ENCODE measurements at places on chromosomes 3 and 15.
A peak's percentile ranks its signal among the peaks of the same experiment; 100 is the strongest.

GRCh38 chr3:37997791-37998370, 7.3 kb downstream of the VILL start:
- DNase-seq = no peak

GRCh38 chr15:74431116-74431515, 2.6 kb downstream of the SEMA7A start:
- DNase-seq = no peak

DNA sequence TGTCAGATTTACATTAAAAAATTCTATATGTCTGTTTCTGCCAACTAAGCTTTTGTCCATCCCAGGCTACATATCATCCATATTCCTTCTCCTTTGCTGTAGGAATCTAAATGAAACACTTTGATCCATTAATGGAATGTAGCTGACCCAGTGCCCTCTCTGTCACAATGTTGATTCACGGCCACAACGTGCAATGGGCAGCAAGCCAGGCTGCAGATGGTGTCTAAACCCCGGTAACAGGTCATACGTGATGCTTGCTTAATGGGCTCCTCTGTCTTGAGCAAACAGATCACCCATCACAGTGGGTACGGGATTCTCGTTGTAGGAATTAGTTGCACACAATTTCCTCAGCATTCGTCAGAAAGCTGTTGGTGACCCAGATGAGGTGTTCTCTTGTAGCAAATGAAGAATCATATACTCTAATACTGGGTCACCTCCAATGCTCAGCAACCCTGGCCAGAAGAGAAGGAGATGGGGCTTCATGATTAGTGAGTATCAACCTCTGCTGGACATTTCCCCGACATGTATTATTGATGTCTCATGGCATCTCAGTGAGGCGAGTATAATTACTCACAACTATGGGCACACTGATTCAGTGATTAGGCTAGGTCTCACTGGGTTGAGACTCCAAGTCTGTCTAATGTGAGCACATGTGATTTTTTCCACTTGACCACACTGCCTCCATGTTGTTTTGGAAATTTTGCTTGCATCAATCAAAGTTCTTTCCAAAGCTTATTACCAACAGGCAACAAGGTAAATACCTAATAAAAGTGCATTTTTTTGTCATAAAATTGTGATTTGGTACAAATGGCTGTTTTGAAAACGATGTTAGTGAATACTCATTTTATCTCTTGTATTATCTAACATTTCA, 12.9 kb upstream of the DCBLD2 start:
- no peak for DNase-seq

- DNase-seq = peak; percentile 43
These were observed 35.8 kb upstream of the ABHD2 start for GRCh38 chr15:89052474-89052873.

- peak; percentile 3 for DNase-seq
These were observed 25.2 kb downstream of the GOLGA6D start for GRCh38 chr15:75307778-75308390.

DNA sequence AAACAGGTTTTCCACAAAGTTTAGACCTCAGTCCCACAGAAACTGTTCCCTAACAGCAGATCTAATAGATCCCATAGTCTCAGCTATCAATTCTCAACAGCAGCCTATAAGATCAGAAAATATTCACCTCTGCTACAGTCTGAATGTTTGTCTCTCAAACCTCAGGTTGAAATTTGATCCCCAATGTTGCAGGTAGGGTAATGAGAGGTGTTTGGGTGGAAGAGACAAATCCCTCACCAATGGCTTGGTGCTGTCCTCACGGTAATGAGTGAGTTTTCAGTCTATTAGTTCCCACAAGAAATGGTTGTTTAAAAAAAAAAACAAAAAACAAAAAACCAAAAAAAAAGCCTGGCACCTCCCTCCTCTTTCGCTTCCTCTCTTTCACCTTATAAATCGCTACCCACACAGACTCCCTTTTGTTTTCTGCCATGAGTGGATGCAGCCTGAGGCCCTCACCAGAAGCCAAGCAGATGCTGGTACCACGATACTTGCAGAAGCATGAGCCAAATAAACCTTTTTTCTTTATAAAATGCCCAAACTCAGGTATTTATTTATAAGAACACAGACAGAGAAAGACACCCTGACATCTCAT, 14.2 kb downstream of the ZNF280D start:
- no peak for DNase-seq

DNA sequence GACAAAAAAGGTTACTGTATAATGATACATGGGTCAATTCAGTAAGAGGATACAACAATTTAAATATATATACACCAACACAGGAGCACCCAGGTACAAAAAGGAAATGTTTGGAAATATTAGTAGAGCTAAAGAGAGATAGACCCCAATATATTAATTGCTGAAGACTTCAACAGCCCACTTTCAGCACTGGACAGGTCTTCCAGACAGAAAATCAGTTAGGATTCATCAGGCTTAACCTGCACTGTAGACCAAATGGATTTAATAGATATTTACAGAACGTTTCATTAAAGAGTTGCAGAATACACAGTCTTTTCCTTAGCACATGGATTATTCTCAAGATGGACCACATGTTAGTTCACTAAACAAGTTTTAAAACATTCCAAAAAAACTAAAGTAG, 845.9 kb upstream of the GBE1 start:
- DNase-seq = no peak

DNA sequence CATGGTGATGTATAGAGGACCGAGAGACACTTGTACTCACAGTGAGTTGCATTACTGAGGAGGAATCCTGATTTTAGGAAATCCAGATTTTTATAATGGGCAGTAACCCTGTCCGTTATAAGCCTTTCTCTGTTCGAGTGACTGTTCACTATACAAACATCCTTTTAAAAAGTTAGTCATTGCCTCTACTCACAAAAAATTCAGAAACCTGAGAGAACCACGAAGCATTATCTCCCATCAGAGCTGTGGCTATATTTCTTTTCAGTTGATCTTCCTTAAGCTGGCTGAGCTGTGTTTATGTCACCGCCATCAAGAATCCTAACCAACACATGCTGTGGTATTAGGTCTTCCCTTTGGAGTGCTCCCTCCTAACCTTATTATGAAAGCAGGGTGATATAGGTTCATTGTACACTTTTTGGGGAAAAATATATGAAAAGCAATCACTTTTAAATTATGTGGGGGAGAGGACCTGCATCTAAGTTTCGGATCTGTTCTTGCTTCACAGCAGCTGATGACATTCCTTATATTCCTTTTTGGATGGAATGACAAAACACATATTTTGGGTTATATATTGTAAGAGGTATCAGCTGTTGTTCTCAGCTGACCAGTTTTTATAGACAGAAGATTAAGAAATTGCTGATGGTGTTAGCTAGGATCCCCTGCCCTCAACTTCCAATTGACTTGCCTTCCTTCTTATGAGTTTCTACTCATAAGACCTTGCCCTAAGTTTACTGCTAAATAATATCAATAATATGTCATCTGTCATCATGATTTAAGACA, 465.9 kb upstream of the RASGRP1 start:
- no peak for DNase-seq

GRCh38 chr3:47266709-47267489, 15.7 kb downstream of the KIF9 start:
- peak; percentile 83 for DNase-seq

DNA sequence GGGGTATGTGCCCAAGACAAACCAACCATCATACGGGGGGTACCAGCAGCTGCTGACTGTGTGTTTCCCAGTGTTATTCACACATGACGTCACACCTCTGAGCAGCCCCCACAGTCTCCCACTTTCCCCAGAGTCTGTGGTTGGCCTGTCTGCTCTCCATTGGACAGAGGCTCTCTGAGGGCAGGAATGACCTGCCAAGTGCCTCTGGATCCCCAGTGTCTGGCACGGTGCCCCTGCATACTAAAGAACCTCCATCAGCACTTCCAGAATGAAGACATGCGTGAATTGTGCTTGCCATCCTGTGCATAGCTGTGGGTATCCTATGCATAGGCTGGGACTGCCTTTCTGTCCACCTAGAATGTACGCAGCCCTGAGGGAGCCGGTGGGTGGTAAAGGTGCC, 3.5 kb upstream of the CCDC9B start:
- no peak for DNase-seq

DNA sequence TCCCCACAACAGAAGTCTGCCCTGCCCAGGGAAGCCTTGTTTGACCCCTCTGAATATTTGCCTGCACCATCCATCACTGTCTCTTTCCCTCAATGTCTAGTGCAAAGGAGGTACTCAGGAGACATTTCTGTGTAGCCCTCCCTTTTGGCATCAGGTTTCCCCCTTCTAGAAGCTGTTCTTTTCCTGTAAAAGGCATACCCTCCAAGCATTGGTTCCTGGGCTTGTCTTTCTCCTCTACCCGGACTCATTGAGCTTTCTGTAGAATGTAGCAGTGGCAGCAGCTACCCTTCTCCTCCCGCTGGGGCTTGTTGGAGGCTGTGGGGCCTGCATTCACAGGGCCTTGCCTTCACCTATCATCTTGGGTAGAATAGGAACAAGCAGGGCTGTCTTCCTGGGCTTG, 63.5 kb downstream of the CTDSPL start:
- DNase-seq = no peak

GRCh38 chr3:160163229-160163878, 61.9 kb upstream of the C3orf80 start:
- no peak for DNase-seq

DNA sequence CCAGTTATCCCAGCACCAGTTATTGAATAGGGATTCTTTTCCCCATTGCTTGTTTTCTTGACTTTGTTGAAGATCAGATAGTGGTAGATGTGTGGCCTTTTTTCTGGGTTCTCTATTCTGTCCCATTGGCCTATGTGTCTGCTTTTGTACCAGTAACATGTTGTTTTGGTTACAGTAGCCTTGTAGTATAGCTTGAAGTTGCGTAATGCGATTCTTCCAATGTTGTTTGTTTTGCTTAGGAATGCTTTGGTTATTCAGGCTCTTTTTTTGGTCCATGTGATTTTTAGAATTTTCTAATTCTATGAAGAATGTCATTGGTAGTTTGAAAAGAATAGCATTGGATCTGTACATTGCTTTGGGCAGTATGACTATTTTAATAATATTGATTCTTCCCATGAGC, 94.3 kb upstream of the CHMP2B start:
- DNase-seq = no peak

GRCh38 chr3:3635109-3635508, 164.1 kb upstream of the LRRN1 start:
- no peak for DNase-seq

- DNase-seq = no peak
These were observed 171.1 kb downstream of the MAGI1 start for GRCh38 chr3:65867463-65868210.

DNA sequence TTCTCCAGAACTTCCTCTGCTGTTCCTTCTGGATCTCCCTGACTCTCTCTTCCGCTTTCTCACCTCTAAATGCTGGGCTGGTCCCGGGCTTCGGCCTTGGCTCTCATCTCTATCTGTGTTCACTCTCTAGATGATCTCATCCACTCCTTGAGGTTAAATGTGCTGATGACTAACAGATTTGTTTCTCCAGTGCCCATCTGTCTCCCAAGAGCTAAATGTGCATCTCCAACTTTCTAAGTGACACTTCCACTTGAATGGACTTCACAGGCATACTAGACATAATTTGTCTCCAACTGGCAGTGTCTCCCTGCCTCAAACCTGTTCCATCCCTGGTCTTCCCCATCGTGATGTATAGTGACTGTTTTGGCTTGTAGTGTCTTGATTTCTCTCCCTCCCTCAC, 95.3 kb downstream of the ITPR1 start:
- no peak for DNase-seq

DNA sequence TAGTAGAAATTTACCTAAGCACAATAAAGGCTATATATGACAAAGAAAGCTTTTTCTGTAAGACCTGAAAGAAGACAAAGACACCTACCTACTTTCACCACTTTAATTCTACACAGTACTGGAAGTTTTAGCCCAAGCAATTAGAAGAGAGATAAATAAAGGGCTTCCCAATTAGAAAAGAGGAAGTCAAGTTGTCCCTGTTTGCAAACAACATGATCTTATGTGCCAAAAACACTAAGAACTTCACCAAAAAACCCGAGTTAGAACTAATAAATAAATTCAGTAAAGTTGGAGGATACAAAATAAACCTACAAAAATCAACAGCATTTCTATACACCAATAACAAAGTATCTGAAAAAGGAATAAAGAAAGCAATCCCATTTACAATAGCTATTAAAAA, 190.9 kb downstream of the NR2F2 start:
- no peak for DNase-seq

GRCh38 chr15:40331637-40332036, 8.1 kb downstream of the INAFM2 start:
- no peak for DNase-seq

DNA sequence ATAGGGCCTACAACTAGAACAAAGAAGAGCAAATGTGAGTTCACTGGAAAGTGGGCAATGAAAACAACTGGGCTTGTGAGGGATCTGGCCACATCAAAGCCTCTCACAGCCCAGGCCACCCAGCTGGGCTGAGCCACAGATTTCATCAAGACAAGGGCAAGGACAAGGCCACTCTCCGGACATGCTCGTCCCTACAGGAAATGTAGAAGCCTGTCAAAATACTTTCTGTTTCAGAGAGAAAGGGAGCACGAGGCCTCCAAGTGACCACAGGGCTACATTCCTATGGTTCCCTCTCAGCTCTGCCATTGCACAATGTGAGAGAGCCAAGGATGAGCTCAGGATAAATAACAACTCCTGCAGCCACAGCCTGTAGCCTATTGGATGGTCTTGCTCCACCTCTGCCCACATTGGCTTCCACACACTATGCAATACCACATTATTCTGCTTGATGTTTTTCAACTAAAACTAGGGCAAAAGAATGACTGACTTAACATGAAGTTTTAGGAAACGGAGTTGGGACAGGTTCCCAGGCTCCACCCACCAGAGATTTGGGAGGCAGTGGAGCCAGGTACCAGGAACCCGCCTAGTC, 12.1 kb downstream of the TBC1D2B start:
- DNase-seq = peak; percentile 92

- DNase-seq = no peak
These were observed 88.2 kb downstream of the FBN1 start for GRCh38 chr15:48557335-48557734.

GRCh38 chr3:62421207-62421606, 47.9 kb upstream of the FEZF2 start:
- no peak for DNase-seq

- DNase-seq = no peak
These were observed 318.9 kb upstream of the COL8A1 start for GRCh38 chr3:99319450-99319849.

GRCh38 chr15:72174551-72175165, 22.9 kb downstream of the GRAMD2A start:
- no peak for DNase-seq

- no peak for DNase-seq
These were observed 160.9 kb downstream of the EDEM1 start for GRCh38 chr3:5348229-5348902.

- DNase-seq = peak; percentile 85
These were observed 113.7 kb upstream of the SMAD3 start for GRCh38 chr15:66951531-66952320.
